ENCODE measurements at places on chromosomes 16 and 17. TPM values are rescaled to one million over a fixed set of nuclear protein-coding genes. Genes with fewer than 3 reads are reported as not detected.

PIK3R5 gene
- 0.66 TPM for polyA plus RNA-seq

MYADML2 gene
- 0.33 TPM for polyA plus RNA-seq

FAM222B gene
- polyA plus RNA-seq = 20.1 TPM

CPHXL2 gene
- polyA plus RNA-seq = not detected

CRHR1 gene
- 0.21 TPM for polyA plus RNA-seq

PRDM7 gene
- 1.2 TPM for polyA plus RNA-seq

ZDHHC7 gene
- 43.3 TPM for polyA plus RNA-seq

PABPN1L gene
- polyA plus RNA-seq = 0.11 TPM

Measured in left renal cortex interstitium (tissue), 4 donors.